Right lung (tissue), 10 donors: ENCODE measurements at places on chromosomes 1 and 21. TPM values are rescaled to one million over a fixed set of nuclear protein-coding genes. Genes with fewer than 3 reads are reported as not detected.

The GJA4 gene
- 29.5 TPM for polyA plus RNA-seq

The TMPRSS15 gene
- not detected for polyA plus RNA-seq

The PKP1 gene
- 0.10 TPM for polyA plus RNA-seq

The CFHR2 gene
- polyA plus RNA-seq, result not detected

The MNDA gene
- 4.3 TPM for polyA plus RNA-seq

The BSND gene
- 0.06 TPM for polyA plus RNA-seq

The FCER1A gene
- polyA plus RNA-seq, result 1.5 TPM

The RGS4 gene
- polyA plus RNA-seq, result 3.9 TPM

The PEAR1 gene
- 28.7 TPM for polyA plus RNA-seq

The AADACL3 gene
- polyA plus RNA-seq, result not detected

The LRRC39 gene
- 3.9 TPM for polyA plus RNA-seq

DNA sequence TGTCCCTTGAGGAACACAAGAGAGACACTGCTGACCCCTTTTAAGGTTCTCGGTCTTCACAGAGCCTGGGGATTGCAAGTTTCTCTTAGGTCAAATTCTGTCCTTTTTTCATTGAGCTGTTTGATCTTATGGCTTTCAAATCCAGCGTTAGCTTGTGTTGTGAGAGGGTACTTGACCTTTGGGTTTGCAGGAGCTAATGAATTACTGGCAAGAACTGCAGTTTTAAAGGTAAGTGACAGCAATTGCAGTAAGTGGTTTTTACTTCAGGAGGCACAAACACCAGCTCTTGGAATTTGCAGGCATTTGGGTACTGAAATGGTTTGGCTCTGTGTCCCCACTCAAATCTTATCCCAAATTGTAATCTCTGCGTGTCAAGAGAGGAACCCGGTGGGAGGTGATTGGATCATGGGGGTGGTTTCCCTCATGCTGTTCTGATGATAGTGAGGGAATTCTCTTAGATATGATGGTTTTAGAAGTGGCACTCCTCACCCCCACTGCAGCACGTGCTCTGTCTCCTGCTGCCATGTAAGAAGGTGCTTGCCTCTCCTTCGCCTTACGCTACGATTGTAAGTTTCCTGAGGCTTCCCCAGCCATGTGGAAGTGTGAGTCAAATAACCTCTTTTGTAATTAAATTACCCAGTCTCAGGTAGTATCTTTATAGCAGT is 134.5 kb upstream of the LYPLAL1 start:
- no peak for DNase-seq

DNA sequence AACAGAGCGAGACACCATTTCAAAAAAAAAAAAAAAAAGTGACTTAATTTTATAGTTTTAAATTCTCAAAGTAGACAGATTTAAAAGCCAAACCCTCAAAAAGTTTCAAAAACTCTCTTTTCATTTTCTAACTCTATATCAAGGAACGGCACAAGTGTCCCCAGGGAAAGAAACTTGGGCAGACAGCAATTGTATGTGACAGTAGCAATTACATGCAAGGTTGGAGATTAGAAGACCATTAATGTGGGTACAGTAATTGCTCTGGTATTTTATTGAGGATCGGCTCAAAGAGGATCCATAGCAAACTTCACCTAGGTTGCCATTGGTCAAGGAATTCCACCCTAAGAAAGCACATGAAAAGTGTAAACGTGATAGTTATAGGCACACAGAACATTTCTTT is 46.2 kb downstream of the ACBD6 start:
- DNase-seq, result no peak

GRCh38 chr21:17388226-17388625 is 124.6 kb upstream of the CXADR start:
- no peak for DNase-seq

DNA sequence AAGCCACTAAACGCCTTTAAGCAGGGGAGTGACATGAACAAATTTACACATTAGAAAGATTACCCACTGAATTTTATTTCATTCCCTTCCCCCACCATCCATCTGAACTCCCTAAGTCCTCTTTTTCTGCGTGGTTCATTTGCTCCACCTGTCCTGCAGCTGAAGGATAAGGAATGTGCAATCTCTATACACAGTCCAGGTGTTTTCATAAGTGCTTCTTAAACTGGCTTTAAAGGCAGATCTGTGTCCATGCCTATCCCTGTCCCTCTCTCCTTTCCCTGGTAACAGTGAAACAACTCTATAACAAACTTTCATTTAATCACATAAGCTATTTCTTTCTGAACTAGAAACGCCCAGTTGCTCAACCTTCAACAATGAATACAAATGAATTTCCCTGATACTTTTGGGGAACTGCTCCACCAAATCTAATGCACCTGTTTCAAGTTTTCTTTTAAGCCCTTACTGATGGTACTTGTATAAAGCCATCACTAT is 8.4 kb downstream of the GSTM3 start:
- DNase-seq, result no peak

DNA sequence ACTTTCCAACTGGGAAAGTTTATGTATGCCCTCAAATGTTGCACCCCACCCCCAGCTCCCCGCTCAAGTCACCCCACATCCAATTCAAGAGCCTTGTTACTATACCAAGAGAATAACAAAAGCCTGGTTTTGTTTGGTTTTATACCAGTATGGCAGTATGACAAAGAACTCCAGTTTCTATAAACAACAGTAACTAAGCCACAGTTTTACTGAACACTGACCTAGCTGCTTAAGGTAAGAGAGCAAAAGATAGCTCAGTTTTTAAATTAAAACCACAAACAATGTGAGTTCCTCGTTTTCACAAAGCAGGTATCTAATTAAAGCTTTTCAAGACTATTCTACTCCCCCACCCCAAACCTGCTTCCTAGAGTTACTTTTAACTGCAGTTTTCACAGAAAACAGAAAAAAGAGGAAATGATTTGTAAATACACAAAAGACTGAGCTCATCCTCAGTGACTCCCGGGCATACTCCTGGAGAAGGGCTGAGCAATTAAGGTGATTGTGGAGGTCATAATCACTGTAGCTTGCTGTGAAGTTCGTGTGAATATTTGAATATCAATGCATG is 59.3 kb upstream of the LHX8 start:
- no peak for DNase-seq

GRCh38 chr1:54803761-54804470 is 2.8 kb upstream of the TTC22 start:
- DNase-seq, result no peak

GRCh38 chr1:164510435-164510834 is 48.5 kb upstream of the PBX1 start:
- peak; percentile 6 for DNase-seq

DNA sequence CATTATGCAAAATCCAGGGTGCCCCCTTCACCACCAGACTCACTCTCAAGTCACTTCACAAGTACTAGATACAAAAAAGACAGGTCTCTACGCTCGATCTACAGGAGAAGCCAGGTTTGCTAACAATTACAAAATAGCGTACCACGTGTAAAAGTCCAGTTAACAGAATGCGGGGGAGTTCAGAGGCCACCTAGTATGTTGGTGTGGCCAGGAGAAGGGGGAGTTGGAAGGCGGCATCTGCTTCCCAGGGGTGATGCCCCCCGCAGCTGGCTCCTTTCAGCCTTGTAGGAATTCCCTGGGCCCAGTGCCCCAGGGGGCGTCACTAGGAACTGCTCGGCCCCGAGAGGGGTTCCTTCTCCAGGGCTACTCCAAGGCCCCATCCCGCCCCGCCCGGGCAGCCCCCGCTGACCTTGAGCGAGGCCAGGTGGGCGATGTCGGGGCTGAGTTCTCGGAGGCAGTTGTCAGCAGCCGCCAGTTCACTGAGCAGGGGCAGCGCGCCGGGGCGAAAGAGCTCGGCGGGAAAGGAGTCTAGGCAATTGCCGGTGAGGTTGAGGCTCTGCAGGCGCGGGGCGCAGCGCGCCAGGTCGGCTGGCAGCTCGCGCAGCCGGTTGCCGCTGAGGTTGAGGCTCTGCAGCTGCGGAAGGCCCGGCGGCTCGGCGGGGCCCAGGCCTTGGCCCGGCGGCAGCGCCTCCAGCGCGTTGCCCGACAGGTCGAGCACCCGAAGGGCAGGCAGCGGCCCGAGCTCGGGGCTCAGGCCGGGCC is 664 bp downstream of the LRRC47 start:
- no peak for DNase-seq

- DNase-seq, result no peak
These were observed 5.9 kb upstream of the FAAP20 start for GRCh38 chr1:2200308-2200943.

DNA sequence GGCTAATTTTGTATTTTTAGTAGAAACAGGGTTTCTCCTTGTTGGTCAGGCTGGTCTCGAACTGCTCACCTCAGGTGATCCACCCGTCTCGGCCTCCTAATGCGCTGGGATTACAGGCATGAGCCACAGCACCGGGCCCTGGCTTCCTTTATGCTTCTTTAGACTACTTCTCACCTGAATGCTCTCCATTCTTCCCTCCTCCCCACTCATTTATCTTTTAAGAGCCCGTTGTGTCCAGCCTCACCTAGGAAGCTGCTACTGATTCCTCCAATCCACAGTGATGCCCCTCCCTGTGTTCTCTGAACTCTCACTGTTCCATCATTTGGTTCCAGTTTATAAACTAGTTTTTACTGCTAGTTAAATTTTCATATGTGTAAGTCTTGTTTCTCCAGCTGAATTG is 44.9 kb upstream of the NR5A2 start:
- no peak for DNase-seq

DNA sequence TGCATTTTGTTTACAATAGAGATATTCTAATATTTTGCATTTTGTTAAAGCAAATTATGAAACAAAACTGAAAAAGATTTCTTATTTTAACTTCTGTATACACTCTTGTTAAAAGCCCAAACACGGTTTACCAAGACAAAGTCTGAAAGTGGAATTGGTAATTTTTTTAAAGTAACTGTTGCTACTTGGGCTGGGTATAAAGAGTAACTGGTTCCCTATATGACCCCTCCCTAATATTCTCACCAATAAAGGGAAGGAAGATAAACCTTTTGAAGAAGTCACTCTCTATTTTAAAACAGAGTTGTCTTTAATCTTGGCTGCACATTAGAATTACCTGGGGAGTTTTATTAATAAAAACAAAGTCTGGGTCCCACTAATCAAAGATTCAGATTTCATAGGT is 27.4 kb downstream of the ARHGAP29 start:
- DNase-seq, result no peak

GRCh38 chr1:30085811-30086770 is 637.3 kb downstream of the MATN1 start:
- peak; percentile 47 for DNase-seq

- DNase-seq, result no peak
These were observed 112.9 kb upstream of the IPO9 start for GRCh38 chr1:201715801-201716741.

DNA sequence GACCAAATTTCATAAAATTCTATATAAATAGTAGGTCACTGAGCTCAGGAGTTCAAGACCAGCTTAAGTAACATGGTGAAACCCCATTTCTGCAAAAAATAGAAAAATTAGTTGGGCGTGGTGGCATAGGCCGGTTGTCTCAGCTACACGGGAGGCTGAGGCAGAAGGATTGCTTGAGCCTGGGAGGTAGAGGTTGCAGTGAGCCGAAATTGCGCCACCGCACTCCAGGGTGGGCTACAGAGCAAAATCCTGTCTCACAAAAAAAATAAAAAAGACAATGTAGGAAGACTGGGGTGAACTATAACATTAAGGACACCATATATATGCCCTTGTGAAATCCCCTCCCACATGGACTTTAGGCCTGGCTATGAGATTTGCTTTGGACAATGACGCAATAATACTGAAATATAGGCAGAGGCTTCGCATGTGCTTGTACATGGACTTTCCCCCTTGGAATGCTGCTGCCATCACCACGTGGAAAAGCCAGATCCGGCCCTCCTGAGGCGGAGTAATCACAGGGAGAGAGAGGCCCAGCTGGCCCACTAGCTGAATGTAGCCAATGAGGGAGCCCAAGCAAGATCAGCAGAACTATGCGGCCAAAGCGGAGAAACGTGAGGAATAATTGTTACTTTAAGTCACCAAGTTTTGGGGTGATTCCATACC is 13.1 kb upstream of the USP1 start:
- DNase-seq, result no peak

DNA sequence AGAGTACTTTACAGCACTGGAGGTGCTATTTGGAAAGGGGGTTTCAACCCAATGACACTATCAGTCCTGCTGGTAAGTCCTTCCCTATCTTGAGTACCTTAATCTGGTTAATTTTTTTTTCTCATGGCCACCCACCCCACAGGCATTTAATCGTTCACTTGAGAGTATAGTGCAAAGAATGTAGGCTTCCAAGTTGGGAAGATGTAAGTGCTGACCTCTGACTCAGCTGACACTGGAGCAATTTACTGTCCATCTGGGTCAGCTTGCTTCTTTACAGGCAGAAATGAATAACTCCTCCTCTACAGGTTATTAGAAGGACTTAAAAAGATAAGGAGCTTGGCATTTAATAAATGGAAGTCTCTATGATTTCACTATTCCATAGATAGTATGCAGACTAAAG is 89.6 kb downstream of the AK5 start:
- DNase-seq, result no peak

DNA sequence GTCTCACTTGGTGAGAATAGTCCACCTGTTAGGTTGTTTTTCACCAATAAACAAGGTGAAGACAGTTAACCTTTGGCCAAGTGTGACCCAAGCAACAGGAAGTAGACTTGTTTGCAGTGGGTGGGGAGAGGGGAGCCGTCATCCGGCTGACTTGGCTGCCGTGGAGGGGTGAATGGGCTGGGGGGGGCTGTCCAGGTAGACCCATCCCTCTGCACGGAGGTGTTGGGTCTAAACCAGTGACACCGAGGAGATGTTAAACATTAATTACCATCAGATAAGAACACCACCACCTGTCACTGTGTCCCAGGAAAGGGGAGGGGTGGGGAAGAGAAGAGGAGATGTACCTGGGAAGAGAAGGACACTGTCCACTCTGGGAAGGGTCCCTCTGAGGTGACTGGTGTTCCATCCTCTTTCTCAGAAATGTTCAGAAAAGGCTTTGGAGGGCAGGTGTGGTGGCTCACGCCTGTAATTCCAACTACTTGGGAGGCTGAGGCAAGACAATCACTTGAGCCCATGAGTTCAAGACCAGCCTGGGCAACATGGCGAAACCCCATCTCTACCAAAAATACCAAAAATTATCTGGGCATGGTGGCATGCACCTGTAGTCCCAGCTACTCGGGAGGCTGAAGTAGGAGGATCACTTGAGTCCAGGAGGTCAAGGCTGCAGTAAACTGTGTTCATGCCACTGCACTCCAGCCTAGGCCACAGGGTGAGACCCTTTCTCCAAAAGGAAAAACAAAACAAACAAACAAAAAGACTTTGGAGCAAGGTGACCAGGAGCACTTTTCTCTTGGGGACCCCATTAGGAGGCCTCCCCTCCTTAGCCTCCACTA is 6.7 kb upstream of the MYOM3 start:
- DNase-seq, result no peak
